RKO (cell line): ENCODE measurements at places on chromosomes 7 and 10.

DNA sequence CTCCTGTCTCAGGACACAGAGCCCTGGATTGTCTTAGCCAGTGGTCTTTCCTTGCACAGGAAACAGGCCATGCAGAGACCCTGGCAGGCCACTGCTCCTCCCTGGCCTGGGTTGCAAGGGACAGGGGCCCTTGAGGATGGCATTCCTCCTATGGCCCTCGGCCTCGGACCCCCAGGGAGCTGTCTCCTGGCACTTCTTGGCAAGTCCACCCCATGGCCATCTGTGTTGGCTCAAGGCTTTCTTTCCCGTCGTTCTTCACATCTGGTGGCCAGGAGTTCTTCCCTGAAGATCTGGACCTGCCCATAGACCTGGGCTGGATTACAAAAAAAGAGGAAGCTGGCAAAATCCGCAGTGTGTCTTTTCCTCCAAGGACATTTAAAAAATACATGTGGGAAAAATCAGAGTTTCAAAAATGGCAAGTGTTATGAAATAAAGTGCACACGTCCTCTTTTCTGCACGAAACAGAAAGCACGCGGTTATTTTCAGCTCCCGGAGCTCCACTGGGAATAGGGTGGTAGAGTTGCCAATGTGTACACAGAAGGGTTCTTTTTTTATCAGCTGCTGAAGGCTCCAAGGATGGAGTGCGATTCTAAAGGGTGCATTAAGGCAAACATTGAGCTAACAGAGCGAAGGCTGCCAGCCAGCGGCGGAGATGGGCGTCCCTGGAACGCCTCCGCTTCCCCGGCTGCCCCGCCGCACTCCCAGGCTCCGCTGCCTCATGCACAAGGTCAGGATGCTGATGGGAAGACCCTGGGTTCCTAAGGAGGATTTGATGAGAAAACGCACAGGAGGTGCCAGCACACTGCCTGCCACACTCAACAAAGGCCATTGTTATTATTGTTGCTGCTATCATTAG lies 62.8 kb upstream of the FAM20C start:
- DNase-seq: no peak

- no peak for DNase-seq
Observed at GRCh38 chr10:106424981-106425380, 739.5 kb downstream of the SORCS1 start.

DNA sequence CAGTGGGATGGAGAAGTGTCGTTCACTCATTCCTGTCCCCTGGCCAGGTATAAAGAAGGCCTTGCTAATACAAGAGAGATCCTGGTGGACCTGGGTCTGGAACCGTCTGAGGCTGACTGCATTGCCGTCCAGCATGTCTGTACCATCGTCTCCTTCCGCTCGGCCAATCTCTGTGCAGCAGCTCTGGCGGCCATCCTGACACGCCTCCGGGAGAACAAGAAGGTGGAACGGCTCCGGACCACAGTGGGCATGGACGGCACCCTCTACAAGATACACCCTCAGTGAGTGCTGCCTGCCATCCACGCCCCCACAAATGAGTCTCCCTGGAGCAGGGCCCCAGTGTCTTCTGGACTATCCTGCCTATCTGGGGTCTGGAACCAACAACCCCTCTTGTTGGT lies 27.2 kb downstream of the HKDC1 start:
- DNase-seq: no peak

DNA sequence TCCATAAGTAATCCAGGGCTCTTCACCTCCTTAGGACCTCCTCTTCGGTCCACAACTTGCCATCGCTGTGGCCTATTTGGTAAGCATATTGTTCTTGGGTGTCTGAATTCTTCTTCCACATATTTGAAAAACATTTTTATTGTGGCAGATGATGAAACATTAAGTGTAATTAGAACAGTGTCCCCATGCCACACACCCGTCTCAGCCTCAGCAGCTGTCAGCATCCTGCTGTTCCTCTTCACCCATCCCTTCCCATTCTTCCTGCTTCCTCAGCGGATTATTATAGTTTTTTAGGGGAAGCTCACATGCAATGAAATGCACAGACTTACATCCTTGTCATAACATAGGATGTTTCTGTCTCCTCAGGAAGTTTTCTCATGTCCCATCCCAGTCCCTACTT lies 20.1 kb downstream of the TDRD1 start:
- no peak for DNase-seq

DNA sequence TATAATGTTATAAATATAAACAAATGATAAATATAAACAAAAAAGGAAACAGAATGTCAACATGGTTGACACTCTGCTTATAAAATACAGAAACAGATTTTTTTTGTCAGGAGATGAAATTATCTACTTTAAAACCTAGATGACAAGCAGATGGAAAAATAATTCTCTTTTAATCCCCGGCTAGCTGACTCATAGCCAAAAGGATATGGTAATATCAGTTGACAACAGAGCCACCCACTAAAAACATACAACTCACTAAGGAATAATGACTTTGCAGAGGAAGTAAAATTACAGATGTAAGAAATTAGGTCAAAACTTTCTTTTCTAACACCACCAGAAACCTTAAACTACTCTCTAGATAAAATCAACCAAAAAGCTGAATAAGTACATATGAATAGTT lies 131.1 kb upstream of the ABCB5 start:
- no peak for DNase-seq

DNA sequence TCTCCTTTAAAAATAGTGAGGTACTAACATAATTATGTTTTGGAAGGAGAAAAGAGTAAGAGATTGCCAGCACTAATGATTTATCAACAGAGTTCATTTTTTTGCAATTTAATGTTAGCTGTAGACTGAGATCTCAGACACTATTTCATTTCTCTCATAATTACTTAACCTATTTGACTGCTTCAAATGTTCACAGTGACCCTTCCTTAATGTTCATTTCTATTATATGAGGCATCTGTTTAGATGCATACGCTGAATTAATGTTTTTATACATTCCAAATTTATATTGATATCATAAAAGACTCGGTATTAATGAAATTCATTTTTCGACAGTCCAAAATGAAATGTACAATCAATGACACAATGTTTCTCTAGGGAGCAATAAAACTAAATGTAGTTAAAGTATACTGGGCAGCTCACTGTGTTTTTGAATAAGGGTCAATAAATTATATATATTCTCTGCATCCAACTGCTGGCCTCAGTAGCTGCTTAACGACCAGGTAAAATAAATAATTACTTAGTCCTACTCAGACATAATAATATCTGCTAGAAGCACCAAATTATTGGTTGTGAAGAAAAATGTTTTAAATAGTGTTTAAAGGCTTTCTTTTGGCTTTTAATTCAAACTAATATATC lies 373.4 kb downstream of the MAGI2 start:
- no peak for DNase-seq

- DNase-seq: no peak
Observed at GRCh38 chr7:1243964-1244416, 11.3 kb downstream of the UNCX start.

DNA sequence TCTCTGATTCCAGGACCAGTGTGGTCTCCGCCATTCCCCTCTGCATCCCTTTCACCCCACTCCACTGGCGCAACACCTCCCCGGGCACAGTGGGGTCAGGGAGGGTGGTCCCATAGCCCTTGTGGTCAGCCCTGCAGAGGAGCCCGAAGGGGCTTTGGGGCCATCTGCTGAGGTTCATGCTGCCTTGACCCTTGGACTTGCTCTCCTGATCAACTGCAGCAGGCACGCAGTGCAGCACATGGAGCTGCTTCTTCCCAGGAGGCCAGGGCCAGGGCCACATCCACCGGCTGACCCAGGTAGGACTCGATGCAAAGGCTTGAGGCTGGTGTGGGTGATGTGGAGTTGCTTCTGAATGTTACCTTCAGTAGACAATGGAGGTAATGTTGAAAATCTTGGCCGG lies 35.1 kb downstream of the PDIA4 start:
- DNase-seq: no peak

GRCh38 chr10:67763499-67764011 lies 67.6 kb upstream of the CTNNA3 start:
- DNase-seq: peak; percentile 54

DNA sequence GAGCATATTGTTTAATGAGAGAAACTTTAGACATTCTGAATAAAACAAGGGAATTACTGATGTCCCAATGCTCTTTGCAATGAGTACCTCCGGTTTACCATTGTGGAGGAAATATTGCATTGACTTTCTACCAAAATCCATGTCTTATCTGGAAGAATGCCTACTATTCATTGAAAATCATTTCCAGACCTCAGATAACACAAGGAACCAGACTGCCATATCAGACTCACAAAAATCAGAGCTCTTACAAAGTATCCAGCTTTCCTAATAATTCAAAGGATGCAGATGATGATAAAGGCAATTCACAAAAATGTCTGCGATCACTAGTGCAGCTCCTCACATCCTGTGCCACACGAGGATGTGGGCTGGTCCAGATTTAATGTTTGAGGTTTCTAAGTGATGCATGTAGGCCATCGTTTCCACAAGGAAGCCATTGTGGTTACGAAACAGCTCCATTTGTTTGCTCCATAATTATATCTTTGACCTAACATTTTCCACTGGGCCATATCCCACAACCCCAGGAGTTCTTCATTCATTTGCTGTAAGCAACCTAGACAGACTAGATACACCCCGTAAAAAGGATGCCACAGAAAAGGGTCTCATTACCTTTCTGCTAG lies 831.1 kb upstream of the C7orf33 start:
- no peak for DNase-seq
